ENCODE measurements at places on chromosomes 1 and 21.

- no peak for DNase-seq
Measured at GRCh38 chr1:40595623-40596022, 64.2 kb downstream of the ZNF684 start.

DNA sequence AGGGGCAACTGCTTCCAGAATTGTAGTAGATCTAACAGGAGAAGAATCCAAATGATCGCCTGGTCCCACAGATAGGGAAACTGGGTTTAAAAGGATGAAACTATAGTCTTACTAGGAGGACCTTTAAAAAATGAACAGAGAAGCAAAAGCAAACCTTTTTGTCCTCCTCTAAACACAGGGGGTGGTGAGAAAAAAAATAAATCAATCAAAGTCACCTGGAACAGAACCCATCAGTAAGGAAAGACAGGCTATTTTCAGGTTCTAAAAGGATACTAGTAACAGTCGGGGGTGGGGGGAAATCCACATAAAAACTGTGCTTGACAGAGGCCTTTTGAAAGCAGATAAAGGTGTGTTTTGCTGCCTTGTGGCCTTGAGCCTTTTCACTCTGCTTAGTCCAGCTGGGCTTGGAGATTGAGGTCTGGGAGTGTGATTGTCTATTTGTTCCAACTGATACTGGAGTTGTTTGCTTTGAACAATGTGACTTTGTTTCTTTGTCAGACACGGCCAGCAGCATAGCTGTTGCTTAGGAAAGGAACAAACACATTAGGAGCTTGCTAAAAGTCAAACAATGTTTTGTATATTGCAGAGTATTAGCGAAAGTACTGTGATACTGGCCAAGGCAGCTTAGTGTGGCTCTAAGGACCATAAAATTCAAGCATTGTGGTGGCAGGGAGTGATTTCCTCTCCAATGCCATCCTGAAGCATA, 141.1 kb upstream of the IRF2BP2 start:
- no peak for DNase-seq

DNA sequence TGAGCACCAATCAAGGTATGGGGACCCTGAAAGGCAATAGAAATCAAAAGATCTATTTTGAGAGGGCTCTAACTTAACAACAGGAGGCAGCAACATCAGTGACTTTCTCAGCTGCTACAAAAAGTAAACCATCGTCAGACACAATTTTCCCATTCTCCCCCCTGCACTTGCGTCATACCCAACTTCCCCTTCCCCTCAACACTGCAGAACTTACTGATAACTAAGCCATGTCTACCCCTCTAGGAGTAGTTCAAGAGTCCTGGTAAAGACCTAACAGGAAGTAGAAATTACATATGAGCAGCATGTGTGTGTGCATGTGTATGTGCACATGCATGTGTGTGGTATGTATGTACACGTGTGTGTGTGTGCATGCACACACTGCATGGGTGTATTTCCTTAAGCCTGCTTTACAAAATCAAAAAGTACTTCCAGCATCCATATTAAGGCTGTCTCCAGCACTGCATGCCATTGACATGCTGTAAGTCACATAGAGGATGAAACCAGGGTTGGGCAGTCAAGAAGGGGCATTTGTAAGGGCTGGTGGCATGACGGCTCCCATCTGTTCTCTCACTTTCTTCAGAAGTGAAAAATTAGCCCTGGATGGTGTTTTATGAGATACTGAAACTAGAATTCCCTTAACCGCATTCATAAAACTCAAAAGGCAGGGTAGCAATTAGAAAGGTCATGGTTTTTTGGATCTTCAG, 460.1 kb upstream of the RUNX1 start:
- DNase-seq = no peak

- no peak for DNase-seq
Measured at GRCh38 chr1:17214876-17215544, 10.1 kb downstream of the PADI1 start.

GRCh38 chr1:195328681-195329080, 1279.6 kb downstream of the KCNT2 start:
- DNase-seq = no peak

GRCh38 chr1:15066191-15066590, 87.4 kb upstream of the TMEM51 start:
- DNase-seq = no peak
